ENCODE measurements at places on chromosomes 16 and 17. TPM values are rescaled to one million over a fixed set of nuclear protein-coding genes. Genes with fewer than 3 reads are reported as not detected.

The PRAC1 gene
- total RNA-seq, result not detected

The TIMP2 gene
- 132 TPM for total RNA-seq

The TP53TG3C gene
- total RNA-seq, result 0.42 TPM

The CCT6B gene
- 1.3 TPM for total RNA-seq
